Cerebellar nuclear complex (tissue), 1 donor: ENCODE measurements at places on chromosomes 12 and 14.

- no peak for DNase-seq
These were observed 226.4 kb downstream of the NAV3 start for GRCh38 chr12:78057075-78057474.

- no peak for DNase-seq
These were observed 5.0 kb upstream of the SLC38A4 start for GRCh38 chr12:46830731-46831334.

DNA sequence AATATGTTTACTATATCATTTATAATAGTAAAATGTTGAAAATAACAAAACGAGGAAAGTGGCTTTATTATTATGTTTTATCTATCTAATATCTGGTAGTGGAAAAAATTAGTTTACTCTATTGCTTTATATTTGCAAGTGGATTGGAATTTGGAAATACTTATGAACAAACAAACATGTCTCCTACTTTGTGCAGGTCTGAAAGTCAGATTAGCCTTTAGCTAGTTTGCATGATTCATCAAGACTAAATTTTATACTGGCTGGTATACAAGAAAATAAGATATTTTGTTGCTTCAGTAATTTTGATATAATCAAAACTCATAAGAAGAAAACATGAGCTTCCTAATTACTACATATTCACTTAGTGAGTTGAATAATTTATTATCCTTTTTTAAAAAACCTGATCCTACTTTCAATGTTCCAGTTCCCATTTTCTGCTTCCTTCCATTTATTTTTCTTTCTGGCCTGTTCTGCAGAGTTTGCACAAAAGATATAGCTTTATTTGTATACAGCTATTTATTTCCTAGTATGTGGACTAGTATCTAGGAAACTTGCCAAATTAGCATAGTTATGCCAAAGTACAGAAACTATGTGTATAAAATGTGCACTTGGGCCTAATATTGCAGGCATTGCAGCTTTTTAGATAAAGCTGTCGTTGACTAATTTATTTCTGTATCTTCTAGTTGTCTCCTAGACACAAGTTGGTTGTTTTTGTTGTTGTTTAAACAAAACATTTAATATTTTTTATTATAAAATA, 122.0 kb downstream of the AKAP6 start:
- DNase-seq = no peak

DNA sequence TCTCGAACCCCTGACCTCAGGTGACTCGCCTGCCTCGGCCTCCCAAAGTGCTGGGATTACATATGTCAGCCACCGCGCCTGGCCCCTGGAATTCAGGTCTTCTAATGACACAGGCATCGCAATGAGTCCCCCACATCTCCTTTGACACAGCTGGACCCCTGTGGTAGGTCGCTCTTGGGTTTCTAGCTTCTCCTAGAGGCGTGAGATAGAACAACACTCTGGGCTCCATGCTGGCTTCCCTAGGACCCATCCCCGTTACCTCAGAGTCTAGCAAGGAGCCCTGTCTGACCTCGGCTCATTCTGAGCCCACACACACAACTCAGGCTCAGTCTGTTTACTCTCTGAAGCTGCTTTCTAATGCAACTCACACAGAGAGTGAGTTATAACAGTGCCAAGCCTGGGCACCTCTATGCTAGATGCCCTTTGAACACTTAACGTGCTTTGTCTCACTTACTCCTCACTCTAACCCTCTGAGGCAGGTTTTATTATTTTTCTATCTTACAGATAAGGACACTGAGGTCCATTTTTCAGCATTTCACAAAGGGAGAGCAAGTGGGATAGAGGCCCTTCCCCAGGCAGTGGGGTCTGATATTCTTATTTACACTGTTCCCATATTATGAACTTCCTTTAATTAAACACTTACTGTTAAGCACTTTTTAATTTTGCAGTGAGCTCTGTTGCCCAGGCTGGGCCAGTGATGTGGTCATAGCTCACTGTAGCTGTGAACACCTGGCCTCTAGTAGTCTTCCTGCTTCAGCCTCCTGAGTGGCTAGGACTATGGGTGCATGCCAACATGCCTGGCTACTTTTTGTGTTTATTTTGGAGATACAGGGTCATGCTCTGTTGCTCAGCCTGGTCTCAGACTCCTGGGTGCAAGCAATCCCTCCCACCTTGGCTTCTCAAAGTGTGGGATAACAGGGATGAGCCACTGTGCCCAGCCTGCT, 40.6 kb upstream of the RBM19 start:
- no peak for DNase-seq

GRCh38 chr12:26172946-26173552, 22.3 kb upstream of the SSPN start:
- DNase-seq = no peak

- no peak for DNase-seq
These were observed 78.3 kb downstream of the CDK17 start for GRCh38 chr12:96321941-96322340.

DNA sequence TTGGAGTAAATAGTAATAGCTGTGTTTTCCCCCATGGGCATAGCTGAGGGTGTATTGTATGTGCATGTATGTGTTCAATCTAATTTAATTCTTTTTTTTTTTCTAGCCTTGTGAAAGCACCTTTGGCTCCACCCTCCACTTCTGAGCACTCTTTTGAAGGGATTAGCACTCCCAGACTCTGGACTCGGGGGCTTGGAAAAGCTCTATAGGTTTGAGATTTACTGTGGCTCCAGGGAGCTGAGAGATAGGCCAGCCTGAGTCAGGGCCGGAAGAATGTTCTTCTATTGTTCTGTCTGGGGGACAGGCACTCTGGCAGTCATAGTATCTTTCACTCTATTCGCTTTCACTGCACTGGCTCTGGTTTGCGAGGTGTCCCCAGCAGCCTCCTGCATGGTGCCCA, 540.0 kb upstream of the TBX3 start:
- no peak for DNase-seq

- no peak for DNase-seq
These were observed 52.3 kb upstream of the DLK1 start for GRCh38 chr14:100674428-100674827.

DNA sequence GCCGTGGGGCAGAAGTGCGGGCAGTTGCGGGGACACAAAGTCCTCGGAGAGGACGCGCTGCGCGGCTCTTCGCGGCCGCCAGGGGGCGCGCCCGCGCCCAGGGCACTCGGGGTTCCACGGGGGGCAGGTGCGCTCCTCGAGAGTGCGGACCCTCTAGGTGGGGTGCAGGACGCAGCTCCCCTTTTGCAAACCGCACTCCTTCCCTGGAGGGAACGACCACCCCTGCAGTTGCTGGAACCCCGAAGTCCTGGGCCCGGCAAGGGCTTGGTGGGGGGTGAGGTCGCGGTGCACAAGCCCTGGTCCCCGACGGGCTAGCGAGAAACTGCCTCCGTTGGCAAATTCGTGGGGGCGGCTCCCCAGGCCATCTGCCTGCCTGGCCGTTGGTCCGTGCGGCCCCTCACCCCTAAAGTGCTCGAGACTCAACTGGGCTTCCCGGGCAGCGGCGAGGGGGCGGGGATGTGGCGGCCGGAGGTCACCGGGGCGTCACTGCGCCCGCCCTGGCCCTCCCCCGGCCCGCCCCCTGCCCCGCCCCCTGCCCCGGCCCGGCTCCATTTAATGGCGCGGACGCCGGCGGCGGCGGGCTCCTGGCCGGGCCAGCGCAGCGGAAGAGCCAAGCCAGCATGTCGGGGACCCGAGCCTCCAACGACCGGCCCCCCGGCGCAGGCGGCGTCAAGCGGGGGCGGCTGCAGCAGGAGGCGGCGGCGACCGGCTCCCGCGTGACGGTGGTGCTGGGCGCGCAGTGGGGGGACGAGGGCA, at the start of gene ADSS1:
ADSS1 (plus strand) TSS at position 579 of the 756 bp plus-strand sequence; CDS start at position 621, 42 bp downstream.
- DNase-seq = no peak

DNA sequence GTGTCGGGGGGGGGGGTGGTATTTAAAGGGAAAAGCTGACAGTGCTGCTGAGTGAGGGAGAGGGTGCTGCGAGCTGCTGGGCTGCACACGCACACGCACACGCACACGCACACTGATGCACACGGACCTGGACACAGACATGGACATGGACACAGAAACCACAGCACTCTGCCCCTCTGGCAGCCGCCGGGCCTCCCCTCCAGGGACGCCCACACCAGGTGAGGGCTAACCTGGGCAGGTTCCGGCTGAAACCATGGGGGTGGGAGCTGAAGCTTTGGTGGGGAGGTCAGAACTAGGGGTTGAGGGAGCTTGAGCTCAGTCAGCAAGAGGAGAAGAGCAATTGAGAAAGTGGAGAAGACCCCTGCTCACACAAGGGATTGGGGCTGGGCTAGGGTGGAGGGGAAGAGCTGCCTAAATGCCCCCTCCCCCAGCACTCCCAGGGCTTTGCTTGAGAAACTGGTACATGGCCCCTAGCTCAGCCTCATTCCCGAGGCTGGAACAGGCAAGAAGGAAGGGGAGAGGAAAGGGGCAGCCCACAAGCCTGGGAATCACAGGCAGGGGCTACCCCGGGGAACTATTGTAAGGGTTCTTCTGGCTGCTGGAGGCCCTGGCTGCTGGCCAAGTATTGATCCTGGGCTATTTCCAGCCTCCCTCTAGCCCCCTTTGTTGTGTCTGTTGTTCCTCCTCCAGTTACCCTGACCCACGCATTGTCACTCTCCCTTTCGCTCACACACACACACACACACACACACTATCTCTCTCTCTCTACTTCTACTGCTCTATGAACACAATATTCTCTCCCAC, at the start of gene REM2:
REM2 (plus strand) TSS at position 50 of the 804 bp plus-strand sequence; CDS start at position 116, 66 bp downstream.
- DNase-seq = no peak

DNA sequence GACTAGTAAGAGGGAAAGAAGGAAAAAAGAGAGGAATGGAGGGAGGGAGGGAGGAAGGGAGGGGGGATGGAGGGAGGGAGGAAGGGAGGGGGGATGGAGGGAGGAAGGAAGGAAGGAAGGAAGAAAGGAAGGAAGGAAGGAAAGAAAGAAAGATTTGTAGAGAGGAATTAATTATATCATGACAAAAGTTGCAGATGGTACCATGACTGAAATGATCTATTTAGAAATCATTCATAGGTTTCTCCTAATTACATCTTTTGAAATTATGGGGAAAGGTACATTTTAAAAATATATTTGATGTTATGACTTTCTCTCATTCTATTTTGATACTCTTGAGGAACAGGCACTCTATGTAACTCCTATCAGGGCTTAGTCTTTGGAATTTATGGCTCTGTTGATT, 236.2 kb upstream of the BTG1 start:
- no peak for DNase-seq
